ENCODE measurements at places on chromosomes 12 and 14.

DNA sequence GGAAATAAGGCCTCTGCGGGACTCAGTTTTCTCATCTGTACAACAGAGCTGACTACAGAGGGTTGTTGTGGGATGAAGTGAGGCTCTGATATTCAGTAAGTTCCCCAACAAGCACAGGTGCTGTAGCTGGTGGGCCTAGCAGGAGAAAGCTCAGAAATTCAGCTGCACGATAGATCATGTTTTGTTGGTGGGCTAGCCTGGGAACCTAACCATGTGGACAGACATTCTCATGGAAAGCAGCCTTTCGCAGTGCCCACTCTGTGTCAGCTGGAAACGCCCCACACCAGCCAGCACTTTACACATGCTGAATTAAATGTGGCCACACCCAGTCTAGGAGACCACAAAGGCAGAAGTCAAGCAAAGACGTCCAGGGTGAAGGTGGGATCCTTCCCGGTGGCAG lies 16.1 kb downstream of the PITPNM2 start:
- no peak for DNase-seq

DNA sequence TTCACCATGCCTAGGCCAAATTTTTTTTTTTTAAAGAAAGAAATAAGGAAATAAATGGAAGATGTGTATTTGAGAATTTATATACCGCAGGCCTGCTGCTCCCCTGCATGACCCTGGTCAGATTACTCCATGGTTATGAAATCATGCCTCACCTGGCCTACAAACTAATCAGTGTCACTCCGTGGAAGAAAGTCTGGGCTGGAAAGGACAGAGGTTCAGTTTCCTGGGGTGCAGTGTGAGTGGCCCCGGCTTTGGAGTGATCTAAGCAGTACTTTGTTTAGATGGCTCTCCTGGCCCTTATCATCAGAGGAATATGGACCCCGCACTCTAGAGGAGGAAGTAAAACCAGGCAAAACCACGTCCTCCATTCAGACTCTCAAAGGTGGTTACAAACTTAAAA lies 9.6 kb downstream of the APOBEC1 start:
- no peak for DNase-seq

DNA sequence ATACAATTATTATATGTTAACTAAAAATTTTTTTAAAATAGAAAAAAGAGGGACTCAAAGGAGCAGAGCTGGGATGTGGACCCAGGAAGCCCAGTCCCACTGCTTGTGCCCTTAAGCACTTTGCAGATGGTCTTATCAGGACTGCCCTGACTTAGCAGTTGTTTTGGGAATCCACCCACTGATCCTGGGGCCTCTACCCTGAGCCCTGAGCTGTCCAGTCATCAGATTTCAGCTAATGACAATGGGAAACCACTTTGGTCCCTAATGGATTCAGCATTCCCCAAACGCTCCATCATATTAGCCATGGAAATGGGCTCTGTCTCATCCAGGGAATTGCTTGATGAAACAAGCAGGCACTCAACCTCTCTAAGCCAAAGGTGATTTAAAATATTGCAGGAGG lies 22.5 kb upstream of the WSCD2 start:
- no peak for DNase-seq

- no peak for DNase-seq
Observed at GRCh38 chr14:100893228-100893601, 10.3 kb downstream of the RTL1 start.

- DNase-seq, result no peak
Observed at GRCh38 chr14:32300136-32300535, 29.0 kb upstream of the AKAP6 start.

GRCh38 chr12:91211866-91212265 lies 29.2 kb upstream of the DCN start:
- no peak for DNase-seq
